ENCODE measurements at places on chromosomes 1 and 21. TPM values are rescaled to one million over a fixed set of nuclear protein-coding genes. Genes with fewer than 3 reads are reported as not detected.

The CYP2J2 gene
- 14.6 TPM for total RNA-seq

- DNase-seq = peak; percentile 4
Measured at GRCh38 chr1:207071426-207071825, 17.2 kb upstream of the C4BPB start.

- no peak for DNase-seq
Measured at GRCh38 chr1:164918140-164918539, 359.2 kb downstream of the PBX1 start.

- no peak for DNase-seq
Measured at GRCh38 chr1:192550922-192551534, 24.5 kb upstream of the RGS1 start.

- DNase-seq = no peak
Measured at GRCh38 chr1:225996946-225997545, 2.1 kb downstream of the SDE2 start.

DNA sequence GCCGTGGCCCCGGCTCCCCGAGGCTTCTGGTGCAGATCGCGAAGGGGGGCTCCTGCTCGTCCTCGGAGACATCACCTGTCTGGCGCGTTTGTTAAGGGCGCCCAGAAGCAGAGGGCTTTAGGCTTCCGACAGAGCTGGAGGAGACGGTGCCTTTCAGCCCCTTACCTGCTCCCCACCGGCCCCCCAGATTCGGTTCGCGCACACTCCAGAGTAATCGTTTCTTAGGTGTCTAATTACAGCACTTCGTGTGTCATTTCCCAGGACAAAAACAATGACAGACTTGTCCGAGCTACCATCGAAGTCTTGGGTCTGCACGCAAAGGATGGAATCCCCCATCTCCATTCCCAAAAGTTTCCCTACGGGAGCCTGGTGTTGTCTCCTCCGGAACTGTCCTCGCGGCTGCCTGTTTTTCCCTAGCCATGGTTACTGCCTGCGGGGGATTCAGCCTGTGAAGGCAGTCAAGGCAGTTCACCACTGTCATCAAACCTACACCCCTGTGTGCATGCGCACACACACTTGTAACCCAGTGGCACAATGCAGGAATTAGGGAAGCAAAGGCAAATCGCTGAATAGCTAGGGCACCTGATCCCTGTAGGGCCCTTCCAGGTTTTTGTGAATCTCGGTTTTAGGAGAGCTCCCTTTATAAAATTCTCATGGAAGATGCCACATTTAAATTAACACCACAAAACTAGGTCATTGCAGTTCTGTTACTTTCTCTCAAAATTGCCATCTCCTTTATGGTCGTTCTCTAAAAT is 738 bp upstream of the CDC42BPA start:
- DNase-seq = peak; percentile 37

DNA sequence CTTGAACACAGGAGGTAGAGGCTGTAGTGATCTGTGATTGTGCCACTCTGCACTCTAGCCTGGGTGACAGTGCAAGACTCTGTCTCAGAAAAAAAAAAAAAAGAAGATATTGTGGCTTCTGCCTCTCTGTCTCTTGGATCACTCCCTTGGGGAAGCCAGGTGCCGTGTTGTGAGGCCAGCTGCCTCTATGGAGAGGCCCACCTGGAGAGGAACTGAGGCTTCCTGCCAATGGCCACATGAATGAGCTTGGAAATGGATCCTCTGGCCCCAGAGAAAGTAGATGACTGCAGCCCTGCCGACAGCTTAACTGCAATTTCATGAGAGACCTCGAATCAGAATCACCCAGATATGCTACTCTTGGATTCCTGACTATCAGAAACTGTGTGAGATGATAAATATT is 19.7 kb upstream of the AK2 start:
- no peak for DNase-seq

GRCh38 chr1:119435052-119435451 is 20.1 kb downstream of the HSD3B2 start:
- DNase-seq = no peak

Data from mucosa of gallbladder (tissue), 1 donor.